ENCODE measurements at places on chromosomes 2 and 18. TPM values are rescaled to one million over a fixed set of nuclear protein-coding genes. Genes with fewer than 3 reads are reported as not detected.
A peak's percentile ranks its signal among the peaks of the same experiment; 100 is the strongest.

- DNase-seq: peak; percentile 30
Observed at GRCh38 chr2:240992572-240993291, 5.7 kb upstream of the SNED1 start.

GRCh38 chr2:40824278-40824677 is 372.4 kb upstream of the SLC8A1 start:
- DNase-seq: no peak

- no peak for DNase-seq
Observed at GRCh38 chr2:78870343-78870967, 155.0 kb upstream of the REG3G start.

DNA sequence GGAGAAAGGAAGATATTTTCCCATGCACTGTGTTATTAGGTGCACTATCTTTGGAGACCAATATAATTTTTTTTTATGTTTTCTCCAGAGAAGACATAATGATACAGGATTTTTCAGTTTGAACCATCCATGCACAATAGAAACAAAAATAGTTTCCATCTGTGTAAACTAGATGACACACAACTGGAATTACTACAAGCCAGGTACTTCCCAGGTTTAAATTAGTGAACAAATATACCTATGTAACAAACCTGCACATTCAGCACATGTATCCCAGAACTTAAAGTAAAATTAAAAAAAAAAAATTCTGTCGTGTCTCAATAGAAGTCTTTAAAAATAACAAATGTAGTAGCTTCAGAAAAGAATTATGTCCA is 1616.8 kb upstream of the ACVR2A start:
- DNase-seq: no peak

- DNase-seq: no peak
Observed at GRCh38 chr2:237706257-237706656, 78.9 kb downstream of the LRRFIP1 start.

- DNase-seq: no peak
Observed at GRCh38 chr2:67394734-67395133, 2.4 kb upstream of the ETAA1 start.

GRCh38 chr2:11867926-11868325 is 121.5 kb downstream of the LPIN1 start:
- no peak for DNase-seq

- no peak for DNase-seq
Observed at GRCh38 chr18:26225915-26226228, 373 bp upstream of the TAF4B start.

DNA sequence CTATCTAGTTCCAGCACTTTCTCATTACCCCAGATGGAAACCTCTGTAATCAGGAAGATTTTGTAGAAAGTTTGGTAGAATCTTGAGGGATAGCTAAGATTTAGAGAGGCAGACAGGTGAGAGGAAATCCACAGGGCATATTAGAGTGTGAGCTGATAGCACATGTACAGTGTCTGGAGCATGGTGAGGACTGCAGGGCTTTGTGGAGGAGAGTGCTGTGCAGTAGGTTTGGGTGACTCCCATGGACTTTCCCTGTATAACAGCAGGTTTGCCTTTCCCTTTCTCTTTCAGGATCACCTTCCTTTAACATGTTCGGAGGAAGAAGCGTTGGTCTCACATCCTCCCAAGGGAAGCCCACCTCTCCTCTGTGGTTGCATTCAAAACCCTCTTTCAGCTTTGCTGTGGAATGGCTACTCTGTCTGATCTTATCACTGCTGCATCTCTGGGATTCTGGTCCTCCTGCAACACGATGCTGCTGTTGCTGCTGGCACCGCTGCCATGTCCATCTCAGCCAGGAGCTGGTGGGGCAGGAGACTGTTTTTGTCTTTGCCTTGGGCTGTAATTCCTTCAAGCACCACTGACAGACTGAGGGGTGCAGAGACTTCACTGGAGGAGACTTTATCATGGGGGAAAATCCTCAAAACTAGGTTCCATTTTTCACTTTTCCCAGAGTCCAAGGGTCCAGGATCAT is 7.8 kb upstream of the KIF5C start:
- DNase-seq: no peak

GRCh38 chr2:233387667-233388528 is 33.6 kb downstream of the DGKD start:
- DNase-seq: peak; percentile 62

DNA sequence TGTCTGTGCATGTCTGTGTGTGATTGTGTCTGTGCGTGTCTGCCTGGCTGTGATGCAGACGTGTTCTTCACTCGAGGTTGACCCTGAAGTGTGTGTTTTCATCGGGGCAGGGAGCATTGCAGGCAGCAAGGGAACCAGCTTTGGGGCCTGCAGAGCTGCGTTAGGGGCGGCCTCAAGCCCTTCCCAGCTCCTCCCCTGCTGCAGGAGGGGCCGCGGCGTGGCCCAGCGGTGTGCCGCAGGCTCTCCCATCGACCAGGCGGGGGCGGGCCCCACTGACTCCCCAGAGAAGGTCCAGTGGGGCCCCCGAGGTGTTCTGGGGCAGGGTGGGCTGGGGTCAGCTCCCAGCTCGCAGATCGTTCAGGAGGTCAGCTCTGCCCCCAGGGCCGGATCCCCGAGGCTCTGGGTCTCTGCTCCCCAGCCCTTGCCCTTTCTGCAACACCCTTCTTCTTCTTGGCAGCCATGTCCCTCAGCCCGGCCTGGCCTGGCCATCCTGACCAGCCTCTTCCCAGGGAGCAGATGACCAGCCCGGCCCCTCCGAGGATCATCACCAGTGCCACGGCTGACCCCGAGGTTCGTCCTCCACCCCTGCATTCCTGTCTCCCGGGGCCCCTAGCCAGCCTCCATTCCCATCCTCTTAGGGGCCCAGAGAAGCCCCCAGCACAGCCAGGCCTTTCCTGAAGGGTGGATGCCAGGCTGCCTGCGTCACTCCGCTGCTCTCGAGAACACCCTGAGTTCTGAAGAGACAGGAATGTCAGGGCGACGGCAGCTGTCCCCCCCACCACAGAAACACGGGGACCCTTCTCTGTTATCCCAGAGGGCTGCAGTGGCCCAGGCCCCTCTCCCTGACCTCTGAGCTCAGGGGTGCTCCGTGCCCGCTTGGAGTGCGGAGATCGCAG is 11.1 kb upstream of the KLHL30 start:
- DNase-seq: no peak

GRCh38 chr2:132824716-132825115 is 154.7 kb upstream of the LYPD1 start:
- no peak for DNase-seq

CRYGD gene
- not detected for total RNA-seq

SERPINB10 gene
- total RNA-seq: not detected

ARHGEF4 gene
- 20.9 TPM for total RNA-seq

ACMSD gene
- not detected for total RNA-seq

SERPINB13 gene
- total RNA-seq: 0.27 TPM

Measured in mesothelial cell of epicardium (in vitro differentiated cells).